DMS79 treated with DMSO at 0.1 percent for 48 hours (cell line): ENCODE measurements at places on chromosomes 3 and 15.
A peak's percentile ranks its signal among the peaks of the same experiment; 100 is the strongest.

DNA sequence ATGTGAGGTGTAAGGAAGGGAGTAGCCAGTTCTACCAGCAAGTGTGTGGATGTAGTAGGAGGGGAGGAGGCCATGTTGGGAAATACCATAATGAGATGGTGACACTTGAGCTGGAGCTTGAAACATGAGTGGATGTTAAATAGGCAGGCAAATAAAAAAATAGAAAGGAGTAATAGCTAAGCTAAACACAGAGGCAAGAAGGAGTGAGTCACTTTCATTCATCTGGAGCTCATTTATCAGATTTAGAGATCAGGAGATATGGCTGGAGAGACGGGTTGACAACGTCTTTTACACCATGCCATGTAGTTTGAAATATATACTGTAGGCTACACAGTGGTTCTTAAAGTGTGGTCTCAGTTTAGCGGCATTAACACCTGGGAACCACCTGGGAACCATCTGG is 390.5 kb downstream of the DIPK2A start:
- DNase-seq: no peak

GRCh38 chr15:80967451-80967850 is 22.2 kb downstream of the MESD start:
- no peak for DNase-seq

- DNase-seq: no peak
These were observed 23.5 kb downstream of the ROBO2 start for GRCh38 chr3:77063423-77063822.

DNA sequence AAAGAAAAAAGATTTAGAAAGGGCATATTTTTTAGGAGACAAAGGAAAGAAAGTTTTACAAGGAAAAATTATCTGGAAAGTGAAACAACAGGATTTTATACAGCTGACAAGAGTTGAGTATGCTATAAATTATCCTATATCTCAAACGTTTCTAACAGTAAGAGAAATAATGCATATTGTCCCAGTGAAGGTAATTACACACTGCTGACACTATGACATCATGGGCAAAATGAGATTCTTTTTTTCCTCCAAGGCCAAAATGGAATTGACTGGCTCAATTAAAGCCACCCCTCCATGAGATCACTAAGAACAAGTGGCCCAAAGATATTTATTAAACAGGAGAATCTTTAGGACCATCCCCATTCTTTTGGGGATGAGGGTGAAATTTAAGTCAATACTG is 72.0 kb upstream of the CDIN1 start:
- DNase-seq: no peak

DNA sequence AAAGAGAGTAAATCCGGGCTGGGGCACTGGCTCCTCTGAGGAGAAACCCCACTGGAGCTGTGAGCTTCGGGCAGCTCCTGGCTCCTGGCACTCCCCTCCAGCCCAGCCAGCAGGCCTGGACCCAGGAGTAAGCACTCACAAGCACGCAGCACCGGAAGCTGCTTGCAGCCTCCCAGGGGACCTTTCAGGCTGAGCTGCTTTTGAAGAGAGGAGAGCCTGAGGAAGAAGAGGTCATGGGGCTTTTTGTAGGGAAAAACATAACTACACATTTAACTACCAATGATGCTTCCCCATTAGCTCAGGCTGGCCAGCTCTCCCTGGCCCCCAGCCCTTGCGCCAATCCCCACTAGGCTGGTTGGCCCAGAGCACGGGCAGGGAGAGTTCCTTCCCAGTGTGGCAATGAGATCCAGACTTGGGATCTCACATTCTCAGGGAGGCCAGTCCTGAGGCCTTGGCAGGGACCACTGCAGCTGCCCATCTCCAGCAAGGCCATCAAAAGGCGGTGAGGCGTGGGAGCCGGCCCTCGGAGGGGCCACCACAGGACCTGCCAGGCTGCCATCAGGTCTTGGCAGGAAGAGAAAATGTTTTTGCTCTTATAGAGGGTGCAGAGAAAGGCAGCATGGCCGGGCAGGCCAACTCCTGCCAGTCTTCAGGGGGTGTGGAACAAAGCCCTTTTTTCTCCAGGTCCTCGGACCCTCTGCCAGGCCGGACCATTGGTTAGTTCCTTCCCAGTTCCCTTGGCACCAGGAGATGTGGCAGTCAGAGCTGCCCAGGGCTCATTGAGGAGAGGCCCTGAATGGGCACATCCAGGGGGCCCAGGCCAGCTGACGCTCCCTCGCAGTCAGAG is 41.5 kb upstream of the MFGE8 start:
- DNase-seq: peak; percentile 15

DNA sequence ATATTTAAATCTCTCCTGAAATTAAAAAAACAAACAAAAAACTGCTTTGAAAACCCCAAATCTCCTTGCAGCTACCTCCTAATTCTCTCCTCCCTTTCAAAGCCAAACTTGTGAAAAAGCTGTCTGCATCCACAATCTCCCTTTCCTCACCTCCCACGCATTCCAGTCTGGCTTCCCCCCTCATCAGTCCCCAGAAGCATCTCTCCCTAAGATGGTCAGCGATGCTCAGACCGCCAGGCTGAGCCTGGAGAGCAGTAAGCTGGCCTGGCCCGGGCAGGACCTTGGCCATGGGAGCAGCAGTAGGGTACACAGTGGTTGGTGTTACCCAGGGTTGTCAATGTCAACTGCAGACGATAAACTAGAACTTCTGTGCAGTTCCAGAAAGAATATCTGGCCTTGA is 32.9 kb upstream of the BLM start:
- DNase-seq: no peak

- no peak for DNase-seq
These were observed 82.1 kb upstream of the PHLDB2 start for GRCh38 chr3:111776827-111777483.

- DNase-seq: no peak
These were observed 140.1 kb downstream of the ADAMTS17 start for GRCh38 chr15:100201376-100202280.

GRCh38 chr15:31459400-31459748 is 132.7 kb downstream of the KLF13 start:
- no peak for DNase-seq

DNA sequence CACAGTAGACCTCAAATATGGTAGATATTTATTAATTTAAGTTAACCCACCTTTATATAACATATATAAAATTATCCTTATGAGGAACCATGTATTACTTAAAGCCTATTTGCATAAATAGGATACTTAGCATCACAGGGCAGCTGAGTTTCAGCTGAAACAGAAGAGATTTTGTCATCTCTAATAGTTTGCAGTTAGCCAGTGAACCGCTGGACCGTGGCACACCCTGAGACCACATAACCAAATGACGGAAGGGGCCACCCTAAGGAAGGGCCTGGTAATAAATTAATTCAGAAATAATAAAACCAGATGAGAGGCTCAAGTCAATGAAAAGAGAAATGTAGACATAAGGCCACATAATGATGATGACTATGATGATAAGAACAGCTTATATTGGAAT is 107.7 kb downstream of the MYO5A start:
- DNase-seq: no peak

- no peak for DNase-seq
These were observed 75.9 kb downstream of the KLF13 start for GRCh38 chr15:31402511-31403056.

DNA sequence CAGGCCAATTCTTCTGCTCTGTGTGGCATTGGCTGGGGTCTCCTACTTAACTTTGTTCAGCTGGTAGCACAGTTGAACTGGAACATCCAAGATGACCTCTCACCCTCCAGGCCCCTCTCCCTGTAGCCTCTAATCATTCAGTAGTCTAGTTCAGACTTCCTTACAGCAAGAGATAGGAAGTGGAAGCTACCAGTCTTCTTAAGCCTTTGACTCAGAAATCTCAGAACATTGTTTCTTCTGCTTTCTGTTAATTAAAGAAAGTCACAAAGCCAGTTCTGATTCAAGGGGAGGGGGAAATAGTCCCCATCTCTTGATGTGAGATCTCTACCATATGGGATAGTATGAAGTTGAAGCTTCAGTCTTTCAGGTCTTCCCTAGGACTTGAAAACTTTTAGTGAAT is 18.8 kb upstream of the SACM1L start:
- DNase-seq: no peak

DNA sequence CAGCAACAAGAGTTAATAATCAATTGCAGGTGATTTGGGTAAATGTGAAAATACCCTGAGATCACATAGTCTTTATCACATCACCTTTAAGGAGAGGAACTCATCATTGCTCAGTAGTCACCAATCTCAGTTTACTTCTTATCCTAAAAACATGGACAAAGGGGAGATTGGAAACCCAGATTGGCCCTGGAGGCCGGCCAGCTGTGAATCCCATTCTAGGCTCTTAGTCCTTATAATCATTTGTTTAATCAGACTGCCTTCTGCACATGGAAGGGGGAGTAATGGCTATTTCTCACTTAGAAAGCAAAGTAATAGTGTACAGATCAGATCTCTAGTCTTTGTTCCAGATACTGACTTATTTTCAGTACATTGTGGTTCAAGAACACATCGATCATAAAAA is 37.2 kb upstream of the CPB1 start:
- no peak for DNase-seq

DNA sequence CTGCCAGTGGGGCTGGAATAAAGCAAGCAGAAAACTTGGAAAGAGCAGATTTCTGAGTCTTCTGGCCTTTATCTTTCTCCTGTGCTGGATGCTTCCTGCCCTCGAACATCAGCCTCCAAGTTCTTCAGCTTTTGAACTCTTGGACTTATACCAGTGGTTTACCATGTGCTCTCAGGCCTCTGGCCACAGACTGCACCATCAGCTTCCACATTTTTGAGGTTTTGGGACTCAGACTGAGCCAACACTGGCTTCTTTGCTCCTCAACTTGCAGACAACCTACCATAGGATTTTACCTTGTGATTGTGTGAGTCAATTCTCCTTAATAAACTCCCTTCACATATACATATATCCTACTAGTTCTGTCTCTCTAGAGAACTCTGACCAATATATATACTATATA is 706.6 kb downstream of the NR2F2 start:
- no peak for DNase-seq

DNA sequence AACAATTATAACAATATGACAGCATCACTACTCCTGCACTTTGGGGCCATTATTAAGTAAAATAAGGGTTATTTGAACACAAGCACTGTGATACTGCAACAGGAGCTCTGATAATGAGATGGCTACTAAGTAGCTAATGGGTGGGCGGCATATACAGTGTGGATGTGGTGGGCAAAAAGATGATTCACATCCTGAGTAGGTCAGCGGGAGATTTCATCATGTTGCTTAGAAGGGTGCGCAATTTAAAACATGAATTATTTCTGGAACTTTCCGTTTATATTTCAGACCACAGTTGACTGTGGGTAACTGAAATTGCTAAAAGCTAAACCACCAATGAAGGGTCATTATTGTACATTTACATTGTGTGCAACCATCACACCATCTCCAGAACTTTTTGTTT is 42.3 kb downstream of the FBXO22 start:
- DNase-seq: no peak

DNA sequence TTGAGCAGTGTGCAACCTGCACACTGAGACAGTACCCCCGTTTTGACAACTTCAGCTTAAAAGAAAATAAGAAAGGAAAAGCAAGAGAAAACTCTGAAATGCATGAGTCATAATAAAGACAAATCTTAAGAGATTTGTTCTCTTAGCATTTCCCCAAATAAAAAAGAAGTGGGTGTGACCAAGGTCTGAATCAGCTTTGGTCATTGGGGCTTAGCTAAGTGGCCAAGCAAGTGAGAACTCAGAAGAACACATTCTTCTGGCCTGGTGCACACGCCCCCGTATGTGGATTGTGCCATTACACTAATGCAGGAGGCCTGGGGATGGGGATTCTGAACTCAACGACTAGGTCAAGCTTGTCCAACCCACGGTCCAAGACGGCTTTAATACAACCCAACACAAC is 56.9 kb upstream of the PDZRN3 start:
- no peak for DNase-seq

DNA sequence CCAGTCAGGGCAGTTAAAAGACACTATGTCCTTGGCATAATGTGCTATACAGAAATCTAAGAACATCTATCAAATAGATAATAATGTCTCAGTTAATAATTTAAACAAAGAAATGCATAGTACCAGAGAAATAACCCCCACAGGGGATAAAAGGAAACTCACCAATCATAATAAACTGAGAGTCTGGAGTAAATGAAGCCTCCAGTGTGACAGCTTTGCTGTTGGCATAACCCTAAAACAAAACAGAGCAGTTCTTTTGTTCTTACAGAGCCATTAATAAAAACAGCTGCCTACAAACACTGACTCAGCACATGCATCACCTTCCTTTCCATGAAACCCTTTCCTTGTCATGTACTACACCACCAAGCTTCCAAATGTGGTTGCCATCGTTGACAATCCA is 13.5 kb downstream of the PPM1M start:
- DNase-seq: no peak

- DNase-seq: no peak
These were observed 24.0 kb downstream of the FLNB start for GRCh38 chr3:58032186-58032585.

DNA sequence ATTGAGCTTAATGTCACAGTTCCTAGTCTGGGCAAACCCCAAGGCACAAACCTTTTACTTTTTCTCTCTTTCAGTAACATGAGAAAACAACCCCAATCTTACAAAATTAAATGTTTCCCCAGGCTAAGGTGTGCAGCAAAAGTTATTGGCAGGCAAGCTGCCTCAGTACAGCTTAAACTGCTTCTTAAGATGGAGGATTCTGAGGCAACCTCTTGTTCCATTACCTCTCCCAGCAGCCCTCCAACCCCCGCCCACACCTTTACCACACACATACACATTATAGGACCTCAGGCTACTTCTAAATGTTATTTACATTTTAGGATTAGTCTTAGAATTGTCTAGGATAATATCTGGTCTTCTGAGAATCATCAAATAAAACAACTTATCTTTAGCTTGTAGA is 22.3 kb upstream of the CBLB start:
- DNase-seq: no peak

- no peak for DNase-seq
These were observed 4.9 kb upstream of the TBC1D5 start for GRCh38 chr3:17747174-17747889.

DNA sequence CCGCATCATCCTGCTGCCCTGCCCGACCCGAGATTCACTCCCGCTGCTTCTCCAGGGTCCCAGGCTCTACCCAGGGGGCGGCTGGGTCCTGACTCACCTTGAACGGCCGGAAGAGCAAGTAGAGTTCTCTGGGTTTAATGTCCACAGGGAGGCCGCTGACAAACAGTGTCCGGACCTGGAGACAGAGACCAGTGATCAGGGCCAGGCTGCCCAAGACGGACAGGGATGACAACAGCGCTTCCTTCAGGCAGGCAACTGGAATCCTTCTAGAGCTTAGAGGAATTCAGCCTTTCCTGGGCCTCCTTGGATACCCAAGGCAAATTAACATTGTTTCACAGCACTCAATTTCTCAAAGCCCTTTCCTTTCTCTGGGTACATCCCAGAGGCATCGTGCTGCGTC is 23.9 kb downstream of the RBPMS2 start:
- no peak for DNase-seq
